ENCODE measurements at places on chromosomes 5 and 9.

DNA sequence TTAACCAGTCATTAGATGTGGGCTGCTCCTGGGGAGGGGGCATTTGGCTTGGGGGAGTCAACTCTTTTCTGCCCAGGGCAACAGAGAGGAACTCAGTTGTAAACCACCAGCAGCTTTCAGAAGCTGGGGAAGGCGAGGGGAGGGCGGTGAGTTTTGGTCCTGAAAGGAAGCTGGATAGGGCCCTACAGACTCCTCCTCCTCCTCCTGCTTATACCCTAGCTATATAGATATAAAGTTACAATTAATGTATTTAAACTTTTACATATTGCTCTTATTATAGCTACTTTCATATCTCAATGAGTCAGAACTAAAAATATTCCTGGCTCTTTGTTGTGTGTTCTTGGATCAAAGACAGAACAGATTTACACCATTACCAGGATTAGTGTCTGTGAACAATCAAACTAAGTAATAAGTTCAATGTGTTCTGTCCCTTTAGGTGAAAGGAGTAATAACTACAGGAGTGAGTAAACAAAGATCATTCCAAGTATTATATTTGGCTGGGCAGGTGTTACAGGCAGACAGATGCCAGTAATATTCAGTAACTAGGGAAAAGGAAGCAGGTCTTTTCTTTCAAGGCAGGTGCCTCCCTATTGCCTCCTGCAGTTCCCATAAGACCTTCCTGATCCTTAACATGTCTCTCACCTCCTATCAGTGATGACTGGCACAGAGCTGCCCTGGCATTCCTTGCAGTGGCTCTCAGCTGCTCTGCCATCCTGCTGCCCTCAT, 20.5 kb upstream of the VPS13A start:
- no peak for DNase-seq

DNA sequence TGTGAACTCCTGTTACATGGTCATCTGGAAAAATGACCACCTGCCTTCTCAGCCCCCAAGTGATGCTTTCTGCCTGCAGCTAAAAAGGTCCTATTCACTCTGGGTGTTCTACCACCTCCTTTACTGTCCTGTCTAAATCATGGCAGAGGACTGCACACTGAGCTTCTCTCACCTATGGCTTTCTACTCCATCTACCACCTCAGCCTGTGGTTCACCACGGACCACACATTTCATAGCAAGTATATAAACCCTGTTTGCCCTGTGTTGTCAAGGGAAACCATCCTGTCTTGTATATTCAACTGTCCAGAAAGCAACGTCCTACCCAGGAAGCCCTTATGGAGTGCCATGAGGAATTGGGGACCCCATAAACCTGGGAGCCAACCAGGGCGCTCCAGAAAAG, 167.4 kb upstream of the ITGA1 start:
- DNase-seq, result no peak

GRCh38 chr5:24804221-24804681, 159.5 kb upstream of the CDH10 start:
- peak; percentile 2 for DNase-seq

GRCh38 chr5:65192331-65192730, 289.4 kb downstream of the ADAMTS6 start:
- DNase-seq, result no peak

GRCh38 chr5:133663397-133664054, 51.2 kb upstream of the FSTL4 start:
- DNase-seq, result no peak

DNA sequence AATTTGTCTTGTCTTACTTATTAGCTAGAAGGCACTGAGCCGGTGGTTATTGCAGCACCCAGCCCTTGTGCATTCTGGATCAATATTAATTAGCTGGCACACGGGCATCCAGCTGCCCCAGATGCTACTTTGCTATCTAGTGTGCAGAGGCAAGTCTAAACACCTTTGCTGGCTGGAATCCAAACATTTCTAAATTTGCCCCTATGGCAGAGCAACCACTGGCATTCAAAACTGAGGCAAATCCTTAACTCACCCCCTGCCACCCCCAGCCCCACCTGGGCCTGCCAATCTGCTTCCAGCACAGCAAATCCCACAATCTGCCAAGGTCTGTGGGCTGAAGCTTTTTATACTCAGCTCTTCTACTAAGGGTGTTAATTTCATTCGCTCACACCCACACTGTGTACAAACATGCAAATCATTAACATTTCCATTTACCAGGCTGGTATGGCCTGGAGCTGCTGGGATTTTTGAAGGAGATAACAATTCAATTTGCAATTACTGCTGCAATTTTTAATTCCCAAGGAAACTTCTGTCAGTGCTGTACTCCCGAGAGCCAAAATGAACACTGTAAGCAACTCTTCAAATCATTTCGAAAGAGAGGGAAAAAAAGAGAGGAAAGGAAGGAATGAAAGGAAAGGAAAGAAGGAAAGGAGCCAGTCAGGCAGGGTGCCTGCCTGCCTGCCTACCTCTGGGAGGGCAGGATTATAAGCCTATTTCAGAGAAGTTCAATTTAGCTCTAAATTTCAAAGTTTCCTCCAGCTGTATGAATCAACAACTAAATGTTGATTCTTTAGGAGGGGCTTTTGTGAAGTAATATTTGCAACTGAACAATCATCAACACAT, 35.5 kb downstream of the RAPGEF1 start:
- DNase-seq, result no peak

DNA sequence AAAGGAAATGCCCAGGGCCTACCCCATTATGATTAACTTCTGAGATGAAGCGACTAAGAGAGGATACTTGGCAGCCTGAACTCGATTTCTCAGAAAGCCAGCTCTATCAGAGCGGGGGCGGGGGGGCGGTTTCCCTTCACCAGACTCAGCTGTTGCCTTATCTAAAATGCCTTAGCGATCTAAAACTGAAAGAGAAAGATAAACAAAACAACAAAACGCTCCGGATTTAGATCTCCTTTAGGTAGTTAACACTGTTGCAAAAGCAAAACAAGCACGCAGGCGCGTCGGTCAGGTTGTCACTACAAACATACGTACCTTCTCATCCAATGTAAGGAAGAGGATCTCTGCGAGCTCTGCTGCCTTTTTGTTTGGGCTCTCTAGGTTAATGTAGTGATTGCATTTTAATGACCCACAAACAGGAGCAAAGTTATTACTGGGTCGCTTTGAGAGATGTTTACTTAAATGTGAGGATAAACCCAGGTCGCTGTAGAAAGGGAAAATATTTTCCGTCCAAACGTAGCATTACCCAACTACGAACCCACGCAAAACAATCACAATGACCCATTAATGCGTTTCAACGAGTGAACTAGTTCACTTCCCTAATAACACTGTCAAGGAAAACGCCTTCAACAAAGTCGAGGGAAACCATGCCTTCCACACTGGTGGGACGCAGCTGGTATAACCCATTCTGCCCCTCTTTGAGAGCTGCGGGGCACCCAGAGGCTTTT, 982 bp downstream of the EPB41L4A start:
- peak; percentile 42 for DNase-seq

GRCh38 chr9:121259498-121259897, 8.5 kb upstream of the GSN start:
- DNase-seq, result no peak

- DNase-seq, result peak; percentile 63
Measured at GRCh38 chr9:76912636-76913275, 6.8 kb upstream of the PRUNE2 start.

DNA sequence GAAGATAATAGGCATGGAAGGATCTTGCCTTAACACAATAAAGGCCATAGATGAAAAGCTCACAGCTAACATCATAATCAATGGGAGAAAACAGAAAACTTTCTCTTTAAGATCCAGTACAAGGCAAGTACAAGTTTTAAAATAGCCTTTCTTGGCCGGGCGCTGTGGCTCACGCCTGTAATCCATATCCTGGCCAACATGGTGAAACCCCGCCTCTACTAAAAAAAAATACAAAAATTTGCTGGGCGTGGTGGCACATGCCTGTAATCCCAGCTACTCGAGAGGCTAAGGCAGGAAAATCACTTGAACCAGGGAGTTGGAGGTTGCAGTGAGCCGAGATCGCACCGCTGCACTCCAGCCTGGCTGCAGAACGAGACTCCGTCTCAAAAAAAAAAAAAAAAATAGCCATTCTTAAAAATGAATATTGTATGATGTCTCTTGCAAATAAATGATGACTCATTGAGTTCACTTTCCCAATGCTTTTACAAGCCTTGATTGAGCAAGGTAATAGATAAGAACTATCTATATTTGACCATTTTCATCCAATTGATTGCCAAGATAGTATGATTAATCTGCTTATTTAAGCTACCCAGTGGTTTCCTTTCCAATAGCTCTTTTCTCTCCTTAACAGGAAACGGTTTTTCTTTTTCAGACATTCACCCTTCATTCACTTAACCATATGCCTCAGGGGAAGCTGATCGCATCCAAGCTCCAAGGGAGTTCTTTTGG, 15.8 kb downstream of the CCDC152 start:
- DNase-seq, result peak; percentile 7

GRCh38 chr5:717143-717542, 24.0 kb upstream of the TPPP start:
- DNase-seq, result no peak

- DNase-seq, result no peak
Measured at GRCh38 chr5:979100-979817, 29.3 kb upstream of the NKD2 start.

DNA sequence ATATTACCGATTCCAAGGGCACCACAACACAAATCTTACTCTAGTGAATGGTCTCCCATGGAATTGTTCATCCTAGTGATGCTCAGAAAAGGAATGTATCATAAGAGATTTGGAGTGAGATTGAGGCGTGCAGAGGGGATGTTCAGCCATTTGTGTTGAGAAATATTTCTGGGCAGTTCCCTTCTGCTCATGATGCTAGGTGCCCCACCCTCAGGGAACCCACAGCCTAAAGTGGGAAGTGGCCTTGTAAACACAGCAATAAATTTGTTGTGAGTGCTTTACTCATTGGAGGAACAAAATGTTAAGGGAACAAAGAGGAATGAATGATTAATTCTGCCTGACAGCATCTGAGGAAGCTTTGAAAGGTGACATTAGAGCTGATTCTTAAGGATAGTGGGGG, 129.9 kb downstream of the TLE4 start:
- DNase-seq, result no peak

DNA sequence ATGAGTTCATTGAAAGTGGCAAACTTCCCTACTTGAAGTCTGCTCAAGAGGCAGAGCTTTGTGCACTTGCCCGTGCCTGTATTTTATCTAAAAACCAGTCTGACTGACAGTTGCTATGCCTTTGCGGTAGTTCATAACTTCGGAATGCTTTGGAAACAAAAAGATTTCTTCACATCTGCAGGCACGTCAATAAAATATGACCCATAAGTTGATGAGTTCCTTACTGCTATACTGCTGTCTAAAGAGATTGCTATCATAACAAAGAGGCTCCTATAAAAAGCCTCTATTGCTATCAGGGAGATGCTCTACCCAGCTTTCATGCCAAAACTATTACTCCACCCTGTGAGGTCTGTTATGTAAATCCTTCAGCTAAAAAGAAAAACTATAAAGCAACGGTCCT, 25.4 kb upstream of the RNF20 start:
- peak; percentile 14 for DNase-seq

- peak; percentile 42 for DNase-seq
Measured at GRCh38 chr9:116154334-116154975, 864 bp downstream of the PAPPA start.

DNA sequence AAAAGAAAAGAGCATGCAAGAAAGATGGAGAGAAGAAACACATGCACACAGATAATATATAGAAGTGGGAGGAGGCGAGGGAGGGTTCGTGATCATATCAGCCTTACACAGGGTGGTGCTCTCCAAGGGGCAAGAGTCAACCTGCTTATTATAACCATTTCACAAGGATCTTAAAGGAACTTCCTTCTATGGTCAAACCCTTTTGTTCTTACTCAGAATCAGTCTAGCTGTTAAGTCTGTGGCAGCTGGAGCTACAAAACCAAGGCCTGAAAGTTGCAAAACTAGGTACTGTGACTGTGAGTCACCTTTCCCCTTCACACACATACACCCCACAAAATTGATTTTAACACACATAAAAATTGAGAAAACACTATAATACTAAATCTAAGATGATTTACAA, 18.5 kb upstream of the ERMP1 start:
- peak; percentile 90 for DNase-seq

GRCh38 chr5:135038813-135039270, 4.8 kb upstream of the PITX1 start:
- DNase-seq, result no peak

DNA sequence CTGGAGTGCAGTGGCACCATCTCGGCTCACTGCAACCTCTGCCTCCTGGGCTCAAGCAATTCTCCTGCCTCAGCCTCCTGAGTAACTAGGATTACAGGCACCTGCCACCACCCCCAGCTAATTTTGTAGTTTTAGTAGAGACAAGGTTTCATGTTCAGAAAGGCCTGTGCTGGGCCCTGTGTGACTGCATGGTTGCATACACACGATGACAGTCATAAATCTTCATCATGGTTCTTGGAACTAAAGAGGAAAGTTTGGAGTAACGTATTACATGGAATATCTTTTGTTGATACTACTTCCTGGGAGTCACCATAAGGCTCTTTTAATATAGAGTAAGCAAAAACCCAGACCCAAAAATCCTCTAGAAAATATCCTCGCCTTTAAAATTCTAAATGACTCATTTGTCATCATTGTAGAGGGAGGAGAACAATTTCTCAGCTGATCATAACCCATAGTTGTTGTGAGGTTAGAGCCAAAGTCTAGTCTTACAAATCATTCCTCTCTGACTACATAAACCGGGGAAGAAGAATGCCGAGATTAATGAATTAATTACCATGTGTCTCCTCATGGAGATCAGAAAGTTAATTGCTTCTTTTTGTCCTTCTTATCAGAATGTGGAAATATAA, 47.0 kb downstream of the KLF9 start:
- no peak for DNase-seq

- DNase-seq, result no peak
Measured at GRCh38 chr5:93289942-93290341, 291.1 kb downstream of the NR2F1-AS1 start.

- DNase-seq, result no peak
Measured at GRCh38 chr9:80790764-80791163, 898.6 kb downstream of the TLE1 start.

DNA sequence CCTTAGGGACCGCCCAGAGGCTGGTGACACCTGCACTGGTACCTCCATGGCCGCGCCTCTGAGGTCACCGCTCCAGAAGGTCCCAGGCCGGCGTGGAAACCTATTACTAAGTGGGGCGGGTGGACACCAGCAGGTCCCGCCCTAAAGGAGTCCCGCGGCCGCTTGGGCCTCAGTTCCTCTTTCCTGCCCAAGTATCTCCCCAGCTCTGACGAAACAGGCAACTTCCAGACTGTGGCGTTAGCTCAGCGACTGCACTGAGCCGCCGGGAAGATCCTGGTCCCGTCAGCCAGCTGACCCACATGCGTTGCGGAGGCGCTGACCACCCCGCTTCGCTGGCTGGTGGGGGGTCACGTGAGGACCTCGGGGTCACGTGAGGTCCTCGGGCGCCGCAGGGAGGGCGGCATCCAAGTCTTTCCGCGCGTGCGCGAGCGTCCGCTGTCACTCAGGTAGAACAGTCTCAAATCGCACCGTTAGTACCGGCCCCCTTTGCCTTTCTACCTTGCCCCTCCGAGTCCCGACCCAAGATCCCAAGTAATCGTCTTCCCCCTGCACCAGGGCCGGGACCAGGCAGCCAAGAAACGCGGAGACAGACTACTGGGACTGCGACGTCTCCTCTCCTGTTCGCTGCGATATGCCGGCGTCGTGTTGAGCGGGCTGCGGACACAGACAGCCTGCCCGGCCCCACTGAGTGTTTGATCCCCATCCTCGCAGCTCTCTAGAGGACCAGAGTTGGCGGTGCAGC, 53.7 kb upstream of the KDM4C start:
- DNase-seq, result peak; percentile 86

- DNase-seq, result no peak
Measured at GRCh38 chr9:137643921-137644320, 25.1 kb downstream of the EHMT1 start.
